Right atrium auricular region (tissue), 2 donors: ENCODE measurements at places on chromosomes 11 and 22. TPM values are rescaled to one million over a fixed set of nuclear protein-coding genes. Genes with fewer than 3 reads are reported as not detected.

DNA sequence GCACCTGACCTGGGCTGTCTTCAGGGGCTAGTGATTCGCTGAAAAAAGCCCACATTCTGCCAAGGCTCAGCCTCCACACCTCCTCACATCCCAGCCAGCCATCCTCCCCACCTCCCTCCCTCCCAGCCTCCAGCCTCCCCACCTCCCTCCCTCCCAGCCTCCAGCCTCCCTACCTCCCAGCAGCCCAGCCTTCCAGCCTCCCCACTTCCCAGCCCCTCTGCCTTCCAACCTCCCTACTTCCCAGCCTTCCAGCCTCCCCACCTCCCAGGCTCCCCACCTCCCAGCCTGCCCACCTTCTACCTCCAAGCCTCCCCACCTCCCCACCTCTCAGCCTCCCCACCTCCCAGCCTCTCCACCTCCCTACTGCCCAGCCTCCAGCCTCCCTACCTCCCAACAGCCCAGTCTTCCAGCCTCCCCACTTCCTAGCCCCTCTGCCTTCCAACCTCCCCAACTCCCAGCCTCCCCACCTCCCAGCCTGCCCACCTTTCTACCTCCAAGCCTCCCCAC, 33.7 kb upstream of the TH start:
- no peaks in the 10 kb centered on the region for H3K27me3 ChIP-seq
- H3K4me3 ChIP-seq, result no peak overlapping the region
- H3K4me1 ChIP-seq, result no peaks in the 10 kb centered on the region
- DNase-seq, result no peak
- H3K36me3 ChIP-seq, result no peaks in the 10 kb centered on the region

The MACROD1 gene
- 50.7 TPM for total RNA-seq

GRCh38 chr11:84163116-84163515, 876.9 kb upstream of the CCDC90B start:
- no peak overlapping the region for H3K4me3 ChIP-seq
- H3K27ac ChIP-seq, result no peak overlapping the region
- no peaks in the 10 kb centered on the region for H3K27me3 ChIP-seq

The OLFML1 gene
- total RNA-seq, result 4.6 TPM

DNA sequence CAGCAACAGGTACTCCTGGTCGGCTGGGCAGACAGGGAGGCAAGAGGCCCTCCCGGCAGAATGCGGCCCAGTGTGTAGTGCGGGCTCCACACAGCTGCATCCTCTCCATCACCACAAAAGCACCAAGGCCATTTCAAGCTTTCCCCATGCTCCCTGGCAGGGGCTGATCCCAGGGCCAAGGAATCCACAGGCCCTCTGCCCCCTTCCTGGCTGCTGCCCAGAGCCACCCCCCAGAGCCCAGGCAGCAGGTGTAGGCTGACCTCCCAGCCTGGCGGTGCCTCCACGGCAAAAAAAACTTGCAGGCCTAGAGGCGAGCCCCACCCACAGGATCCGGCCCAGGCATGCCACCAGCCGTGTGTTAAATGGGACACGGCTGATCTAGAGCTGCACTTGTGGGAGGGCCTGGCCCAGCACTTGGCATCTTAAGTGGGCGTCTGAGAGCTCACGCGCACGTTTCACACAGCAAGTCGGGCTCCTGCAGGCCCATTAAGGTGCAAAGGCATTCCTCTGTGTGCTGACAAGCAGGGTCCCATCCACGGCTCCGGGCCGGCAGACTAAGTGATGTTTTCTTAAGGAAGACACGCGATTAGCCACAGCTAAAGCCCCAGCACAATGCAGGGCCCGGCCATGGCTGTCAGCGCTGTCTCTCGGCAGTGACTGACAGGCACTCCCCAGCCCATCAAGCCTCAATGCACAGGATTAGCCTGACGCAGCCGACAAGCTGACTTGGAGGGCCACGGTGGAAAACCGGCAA, 19.8 kb upstream of the GNB1L start:
- no peaks in the 10 kb centered on the region for H3K27me3 ChIP-seq
- no peaks in the 10 kb centered on the region for H3K36me3 ChIP-seq
- DNase-seq, result no peak
- H3K27ac ChIP-seq, result no peak overlapping the region

- H3K4me3 ChIP-seq, result peak overlapping the region; percentile 30
- no peaks in the 10 kb centered on the region for H3K4me1 ChIP-seq
- peak overlapping the region; percentile 49 for H3K27ac ChIP-seq
These were observed 49.0 kb upstream of the BIRC3 start for GRCh38 chr11:102268083-102268984.
